ENCODE measurements at places on chromosomes 6 and 20.
A peak's percentile ranks its signal among the peaks of the same experiment; 100 is the strongest.

- no peak for DNase-seq
These were observed 99.2 kb upstream of the RREB1 start for GRCh38 chr6:7008451-7008988.

DNA sequence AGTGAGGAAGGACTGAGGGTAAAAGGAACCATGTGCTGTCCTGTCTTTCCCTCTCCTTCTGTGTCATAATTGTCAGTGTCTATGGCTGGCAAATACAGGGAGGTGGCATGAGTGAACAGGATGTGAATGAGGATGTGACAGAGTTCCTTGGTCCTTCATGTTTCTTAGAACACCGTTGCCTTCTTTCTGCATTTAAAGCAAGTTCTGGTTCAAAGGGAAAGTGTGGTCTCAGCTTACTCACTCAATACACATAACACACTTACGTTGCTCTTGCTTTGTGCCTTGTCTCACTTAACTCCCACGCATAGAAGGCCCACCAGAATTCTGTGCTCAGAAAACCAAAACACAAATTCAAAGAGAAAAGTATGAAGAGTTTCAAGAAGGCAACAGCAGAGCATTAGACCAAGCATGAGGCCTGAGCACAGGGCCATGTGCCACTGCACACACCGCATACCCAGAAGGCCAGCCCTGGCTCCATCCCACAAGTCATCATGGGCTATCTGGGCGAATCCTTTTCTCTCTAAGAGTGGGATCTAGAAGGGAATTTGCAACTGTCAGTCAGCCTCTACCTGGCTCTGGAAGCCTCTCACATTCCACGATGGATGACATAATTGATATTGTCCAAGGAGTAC is 38.9 kb upstream of the SAYSD1 start:
- no peak for DNase-seq

DNA sequence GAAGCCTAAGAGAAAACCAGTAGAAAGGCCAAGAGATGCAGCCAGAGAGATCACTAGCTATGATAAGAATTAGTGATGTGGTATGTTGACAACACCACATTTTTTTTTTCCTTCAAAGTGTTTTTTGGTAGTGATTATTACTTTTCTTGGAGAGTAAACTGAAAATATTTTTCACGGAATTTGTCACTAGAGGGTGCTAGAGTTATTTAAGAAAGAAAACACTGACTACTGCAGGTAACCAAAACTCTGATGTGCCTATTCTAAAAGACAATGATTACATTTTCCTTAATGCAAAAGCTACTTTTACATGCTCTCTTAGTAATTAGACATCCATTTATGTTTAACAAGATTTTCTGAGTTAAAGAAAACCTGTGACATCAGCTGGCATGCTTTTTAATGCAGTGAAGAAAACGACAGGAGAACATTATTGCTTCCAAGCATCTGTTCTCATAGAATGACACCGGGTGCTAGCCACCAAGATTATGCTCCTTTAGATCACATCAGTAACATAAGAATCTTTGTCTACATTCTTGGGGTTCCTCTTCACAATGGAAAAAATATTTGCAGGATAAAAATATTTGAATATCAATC is 28.8 kb downstream of the RWDD2A start:
- no peak for DNase-seq

GRCh38 chr20:7094438-7094997 is 327.0 kb downstream of the BMP2 start:
- DNase-seq: no peak

GRCh38 chr20:9200196-9200595 is 131.3 kb downstream of the PLCB4 start:
- no peak for DNase-seq

DNA sequence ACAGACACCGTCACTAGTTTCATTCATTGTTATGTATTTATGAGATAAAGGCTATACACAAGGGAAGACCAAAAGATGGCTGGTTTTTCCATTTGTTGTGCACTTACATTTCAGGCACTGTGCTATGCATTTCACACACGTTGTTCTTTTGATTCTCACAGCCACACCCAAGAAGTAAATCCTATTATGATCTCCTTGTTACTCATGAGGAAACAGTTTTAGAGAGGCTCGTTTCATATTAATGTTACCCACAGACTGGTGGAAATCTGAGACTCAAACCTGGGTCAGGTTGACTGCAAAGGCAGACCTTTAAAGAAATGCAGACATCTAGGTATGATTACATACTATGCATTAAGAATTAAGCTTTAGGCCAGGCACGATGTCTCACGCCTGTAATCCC is 34.9 kb downstream of the SHLD1 start:
- DNase-seq: no peak

- DNase-seq: peak; percentile 44
These were observed 48.4 kb upstream of the NCOA3 start for GRCh38 chr20:47453167-47453782.

DNA sequence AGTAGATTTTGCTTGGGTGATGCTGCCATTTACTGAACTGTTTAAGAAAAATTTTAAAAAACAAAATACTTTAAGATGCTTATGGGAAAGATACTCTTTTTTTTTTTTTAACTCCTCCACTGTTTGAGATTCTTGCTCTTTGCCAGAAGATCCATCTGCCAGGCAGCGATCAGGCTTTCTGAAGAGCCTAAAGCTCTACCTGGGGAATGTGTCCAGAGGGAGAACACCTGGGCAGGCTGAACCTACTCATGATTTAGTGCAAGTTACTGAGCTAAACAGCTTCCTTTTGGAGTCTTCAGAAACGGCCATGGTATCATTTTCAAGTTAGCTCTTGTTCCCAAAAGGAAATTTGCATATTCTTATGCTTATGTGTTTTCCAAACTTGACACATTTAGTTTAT is 23.5 kb upstream of the MLIP start:
- no peak for DNase-seq

DNA sequence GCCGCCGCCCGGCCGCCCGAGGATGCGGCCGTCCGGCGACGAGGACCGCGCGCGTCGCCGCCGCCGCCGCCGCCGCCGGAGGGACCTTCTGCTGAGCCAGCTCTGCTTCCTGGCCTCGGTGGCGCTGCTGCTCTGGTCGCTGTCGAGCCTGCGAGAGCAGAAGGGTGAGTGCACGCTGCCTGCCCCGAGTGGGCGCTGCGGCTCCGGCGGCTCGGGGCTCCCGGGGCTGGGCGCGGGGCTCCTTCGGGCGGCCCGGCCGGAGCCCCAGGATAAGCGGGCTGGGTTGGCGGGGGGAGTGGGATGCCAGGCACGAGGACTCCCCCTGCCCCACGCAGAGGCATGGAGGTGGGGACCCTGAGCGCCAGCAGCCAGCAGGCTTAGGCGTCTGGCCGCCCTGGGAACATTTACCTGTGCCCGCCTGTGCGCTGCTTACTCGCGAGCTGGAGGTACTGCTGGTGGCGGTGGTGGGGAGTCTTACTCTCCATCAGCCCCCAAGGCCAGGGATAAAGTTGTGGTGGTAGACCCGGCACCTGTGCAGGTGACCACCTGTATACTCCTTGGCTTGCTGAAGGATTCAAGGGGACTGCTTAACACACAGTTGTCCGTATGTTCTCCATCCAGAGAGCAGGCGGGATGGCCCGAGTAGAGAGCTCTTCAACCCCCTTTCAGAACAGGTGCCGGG is 520 bp downstream of the SLC24A3 start:
- DNase-seq: peak; percentile 56

DNA sequence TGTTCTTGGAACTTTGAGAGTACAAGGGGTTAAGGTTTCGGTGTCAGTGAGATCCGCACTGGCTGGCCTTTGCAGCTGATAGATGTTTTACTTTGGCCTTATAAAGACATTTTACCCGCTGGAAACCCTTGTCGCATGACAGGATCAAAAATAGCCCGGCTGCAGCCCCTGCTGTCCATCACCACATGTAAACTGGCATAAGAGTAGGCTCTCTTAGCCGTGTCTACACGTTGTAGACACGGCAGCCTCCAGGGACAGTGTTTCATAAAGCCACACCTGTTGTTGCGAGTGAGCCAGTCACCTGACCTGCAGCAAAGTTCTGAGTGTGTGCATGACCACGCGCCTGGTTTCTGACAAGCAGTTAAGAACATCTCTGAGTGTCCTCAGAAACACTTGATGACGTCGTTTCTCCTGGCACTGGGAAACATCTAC is 8.5 kb downstream of the RBM24 start:
- DNase-seq: no peak

DNA sequence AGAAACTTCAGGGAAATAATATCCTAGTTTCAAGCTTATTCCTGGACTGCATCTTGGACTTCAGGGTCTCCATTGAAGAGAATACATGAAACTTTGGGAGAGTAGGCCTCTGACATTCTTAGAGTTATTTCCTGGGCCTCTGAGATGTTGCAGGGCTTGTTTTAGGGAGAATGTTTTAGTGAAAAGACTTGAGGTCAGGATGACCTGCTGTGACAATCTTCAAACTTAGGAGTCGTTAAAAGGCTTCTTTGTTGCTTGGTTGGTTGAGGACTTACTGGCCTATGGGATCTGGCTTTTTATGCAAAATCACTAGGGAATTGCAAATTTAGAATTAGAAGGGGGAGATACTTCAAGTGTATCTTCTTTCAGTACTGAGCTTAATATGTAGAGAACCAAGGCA is 613.2 kb upstream of the FLRT3 start:
- DNase-seq: no peak
